ENCODE measurements at places on chromosomes 11 and 22.

- DNase-seq: no peak
These were observed 36.1 kb downstream of the CEP295 start for GRCh38 chr11:93697611-93698010.

GRCh38 chr11:120342226-120342625 is 6.0 kb downstream of the ARHGEF12 start:
- DNase-seq: no peak

DNA sequence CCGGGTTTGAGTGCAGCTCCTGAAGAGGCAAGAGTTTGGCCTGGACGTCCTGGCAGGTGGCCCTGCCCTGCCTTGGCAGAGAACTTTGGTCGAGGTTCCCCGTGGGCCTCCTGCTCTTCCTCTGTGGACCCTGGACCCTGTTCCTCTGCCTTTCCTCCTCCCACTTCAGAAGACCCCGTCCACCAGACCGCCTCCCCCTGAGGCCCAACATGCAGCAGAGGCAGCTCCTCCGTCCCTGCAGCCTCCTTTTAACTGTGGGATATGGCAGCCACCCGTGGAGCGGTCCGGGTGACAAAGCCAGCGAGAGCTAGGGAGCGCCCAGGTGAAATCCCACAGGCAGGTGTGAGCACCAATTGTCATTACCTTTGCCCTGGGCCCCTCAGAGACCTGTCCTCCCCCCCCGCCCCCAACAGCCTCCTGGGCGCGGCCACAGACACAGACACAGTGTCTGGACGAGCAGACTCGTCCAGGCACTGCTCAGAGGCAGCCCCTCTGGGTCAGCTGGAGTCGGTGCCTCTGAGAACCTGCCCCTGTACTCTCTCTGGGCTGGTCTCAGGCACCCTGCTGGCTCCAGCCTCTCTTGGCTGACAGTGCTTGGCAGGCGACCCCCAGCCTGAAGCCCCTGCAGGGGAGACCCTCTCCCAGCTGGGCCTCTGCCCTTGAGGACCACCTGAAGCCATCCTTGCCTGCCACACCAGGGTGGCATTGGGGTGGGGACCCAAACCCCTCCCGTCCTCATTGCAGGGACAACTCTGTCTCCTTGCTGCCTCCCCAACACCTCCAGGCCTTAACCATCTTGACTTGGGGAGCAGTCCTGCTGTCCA is 4.1 kb upstream of the PTDSS2 start:
- DNase-seq: no peak

DNA sequence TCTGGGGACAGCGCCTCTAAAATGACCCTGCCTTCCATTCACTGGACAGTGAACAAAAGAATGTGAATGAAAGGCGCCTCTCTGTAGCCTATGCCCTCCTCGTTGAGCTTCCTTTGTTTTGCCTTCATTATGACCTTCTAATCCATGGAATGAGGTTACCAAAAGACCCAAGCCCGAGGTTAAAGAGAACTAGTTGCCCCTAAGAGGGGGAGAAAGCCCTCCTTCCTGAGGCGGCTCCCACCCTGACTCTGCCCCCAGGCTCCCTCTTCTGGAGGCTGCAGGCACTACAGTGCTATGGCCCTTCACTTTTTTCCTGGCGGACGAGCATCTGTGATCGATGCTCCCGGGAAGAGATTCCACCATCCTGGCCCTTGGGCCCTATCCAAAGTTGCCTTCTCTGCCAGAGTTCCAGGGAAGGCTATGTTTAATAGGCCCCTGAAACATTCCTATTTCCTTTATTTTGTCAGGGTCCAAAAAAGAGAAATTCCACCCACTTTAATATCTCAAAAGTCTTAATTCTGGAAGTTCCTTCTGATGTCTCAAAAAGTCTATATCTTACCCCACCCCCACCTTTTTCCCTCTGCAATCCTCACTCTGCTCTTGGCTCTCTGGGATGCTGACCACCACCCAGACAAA is 147.3 kb downstream of the FEZ1 start:
- peak; percentile 17 for DNase-seq

Data from NCI-H1417 treated with DMSO at 0.1 percent for 48 hours (cell line).